ENCODE measurements at places on chromosomes 5 and 9.
A peak's percentile ranks its signal among the peaks of the same experiment; 100 is the strongest.

DNA sequence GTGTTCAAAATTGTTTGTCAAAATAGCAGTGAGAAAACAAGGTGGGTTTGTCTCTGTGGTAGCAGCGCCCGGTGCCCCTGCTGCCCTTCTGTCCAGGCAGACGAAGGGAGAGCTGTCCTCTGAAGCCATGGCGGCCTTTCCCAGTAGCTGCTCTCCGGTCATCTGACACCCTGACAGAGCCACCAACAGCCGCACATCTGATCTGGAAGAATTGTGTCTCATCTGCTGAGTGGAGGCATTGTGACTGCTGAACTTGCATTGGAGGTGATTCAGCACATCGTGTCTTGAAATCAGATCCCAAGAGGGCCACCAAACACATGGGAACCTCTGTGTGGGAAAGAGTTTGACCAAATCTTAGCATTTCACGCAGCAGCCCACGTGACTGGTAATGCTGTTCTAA lies 337.6 kb upstream of the IRX1 start:
- DNase-seq: no peak

- no peak for DNase-seq
Measured at GRCh38 chr5:2909035-2909434, 157.6 kb upstream of the IRX2 start.

DNA sequence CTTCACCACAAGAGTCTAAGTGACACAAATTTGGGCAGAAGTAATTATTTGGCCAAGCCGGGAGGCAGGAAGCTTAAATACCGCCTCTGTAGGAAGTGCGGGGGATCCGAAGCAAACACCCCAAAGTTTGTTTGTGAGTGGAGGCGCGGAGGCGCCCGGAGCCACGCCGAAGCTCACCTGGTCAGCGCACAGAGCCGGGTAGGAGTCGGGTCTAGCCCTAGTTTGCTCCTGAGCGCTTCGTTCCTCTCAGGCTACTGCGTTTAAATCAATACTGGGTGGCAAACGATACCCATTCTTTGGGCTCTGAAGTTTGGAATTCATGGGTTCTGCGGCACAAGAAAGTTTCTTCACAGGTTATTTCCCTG lies 855 bp downstream of the MCC start:
- DNase-seq: peak; percentile 24

GRCh38 chr5:177023303-177023664 lies 788 bp downstream of the ZNF346 start:
- DNase-seq: no peak

- no peak for DNase-seq
Measured at GRCh38 chr9:108525186-108525585, 330.6 kb downstream of the ACTL7B start.

DNA sequence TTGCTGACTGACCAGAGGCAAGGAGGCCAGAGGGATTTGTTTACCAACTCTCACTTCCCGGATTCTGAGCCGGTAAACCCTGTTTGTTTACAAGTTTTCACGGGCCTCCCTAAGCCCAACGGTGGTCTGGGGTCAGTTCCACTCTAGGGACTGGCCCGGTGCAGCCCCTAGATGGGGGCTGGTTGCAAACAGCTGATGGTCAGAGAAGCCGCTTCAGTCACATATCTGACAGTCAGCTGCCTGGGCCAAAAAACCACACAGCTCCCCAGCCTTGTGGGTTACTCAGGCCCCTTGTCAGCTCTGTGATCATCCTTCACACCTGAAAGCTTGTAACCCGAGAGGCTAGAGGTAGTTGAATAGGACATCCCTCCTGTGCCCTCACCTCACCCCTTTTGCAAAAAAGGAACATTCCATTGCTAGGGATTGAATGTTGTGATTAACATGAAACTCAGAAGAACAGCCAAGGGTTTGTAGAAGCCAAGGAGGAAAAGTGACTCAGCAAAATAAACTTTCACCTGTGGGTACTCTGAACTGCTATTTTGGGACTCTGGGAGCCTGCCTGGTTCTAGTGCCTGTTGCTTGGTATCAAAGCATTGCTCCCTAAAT lies 40.4 kb downstream of the SAR1B start:
- DNase-seq: no peak

- DNase-seq: no peak
Measured at GRCh38 chr9:38233343-38233742, 159.2 kb upstream of the ALDH1B1 start.

DNA sequence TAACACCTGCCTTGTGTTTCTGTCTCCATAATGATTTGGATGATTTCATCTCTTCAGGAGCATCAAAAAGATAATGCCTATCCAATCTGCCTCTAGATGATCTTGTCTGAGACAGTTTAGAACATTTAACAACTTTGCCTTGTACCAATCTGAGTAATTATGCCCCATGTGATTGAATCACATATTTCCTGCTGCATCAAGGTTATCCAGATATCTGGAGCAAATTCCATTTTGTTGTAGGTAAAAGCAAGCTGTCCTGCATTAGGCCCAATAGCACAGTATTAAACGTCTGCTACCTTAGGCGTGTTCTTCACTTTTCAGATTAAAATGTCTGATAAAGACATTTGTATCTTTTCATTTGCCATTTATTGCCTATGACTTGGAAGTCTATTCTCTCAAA lies 54.1 kb upstream of the MARCHF11 start:
- no peak for DNase-seq

DNA sequence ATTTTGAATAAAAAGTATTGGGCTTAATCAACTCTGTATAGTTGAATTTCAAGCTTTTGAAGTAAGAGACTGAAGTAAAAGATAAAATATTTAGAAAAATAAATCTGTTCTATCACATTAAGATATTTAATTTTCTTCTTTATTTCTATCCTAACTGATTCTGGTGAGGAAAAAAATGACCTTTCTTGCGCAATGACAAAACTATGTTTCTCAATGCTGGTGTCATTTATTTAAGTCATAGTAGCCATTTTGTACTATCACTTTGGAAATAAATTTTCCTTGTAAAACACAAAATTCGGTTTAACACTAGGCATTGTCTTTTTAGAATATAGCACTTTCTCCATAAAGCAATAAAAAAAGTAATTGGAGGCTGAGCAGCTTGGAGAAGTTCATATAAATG lies 728.0 kb downstream of the CDH9 start:
- no peak for DNase-seq

- DNase-seq: no peak
Measured at GRCh38 chr9:14298601-14299022, 15.3 kb downstream of the NFIB start.

DNA sequence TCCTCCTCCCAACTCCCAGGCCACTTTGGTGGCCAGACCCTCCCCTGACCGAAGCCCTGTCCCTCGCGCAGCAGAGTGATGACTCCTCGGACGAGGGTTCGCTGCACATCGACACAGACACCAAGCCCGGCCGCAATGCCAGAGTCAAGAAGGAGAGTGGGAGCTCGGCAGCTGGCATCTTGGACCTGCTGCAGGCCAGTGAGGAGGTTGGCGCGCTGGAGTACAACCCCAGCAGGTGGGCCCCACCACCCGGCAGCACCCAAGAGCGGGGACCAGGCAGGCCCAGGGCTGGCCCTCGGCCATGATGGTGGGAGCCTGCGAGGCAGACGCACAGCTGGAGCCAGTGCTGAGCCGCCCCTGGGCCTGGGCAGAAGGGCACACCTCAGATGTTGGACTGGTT lies 90.6 kb downstream of the PHF2 start:
- DNase-seq: no peak

GRCh38 chr9:125707472-125707804 lies 430 bp upstream of the MAPKAP1 start:
- DNase-seq: no peak

- no peak for DNase-seq
Measured at GRCh38 chr5:1878050-1878849, 4.5 kb downstream of the IRX4 start.

GRCh38 chr9:124769549-124770358 lies 1.4 kb downstream of the NR6A1 start:
- DNase-seq: no peak
